Uterus (tissue), 4 donors: ENCODE measurements at places on chromosomes 5 and 9. TPM values are rescaled to one million over a fixed set of nuclear protein-coding genes. Genes with fewer than 3 reads are reported as not detected.

GABBR2 gene
- 0.62 TPM for total RNA-seq

PPP2R2B gene
- total RNA-seq = 14.8 TPM

BHMT2 gene
- total RNA-seq = 1.3 TPM

WNT8A gene
- not detected for total RNA-seq

DRD1 gene
- total RNA-seq = not detected

PCDHGA4 gene
- 7.7 TPM for total RNA-seq

IL9 gene
- total RNA-seq = not detected

SMIM33 gene
- not detected for total RNA-seq
